ENCODE measurements at places on chromosomes 2 and 18.
A peak's percentile ranks its signal among the peaks of the same experiment; 100 is the strongest.

GRCh38 chr18:1102848-1103247 lies 198.2 kb downstream of the ADCYAP1 start:
- no peak for DNase-seq

DNA sequence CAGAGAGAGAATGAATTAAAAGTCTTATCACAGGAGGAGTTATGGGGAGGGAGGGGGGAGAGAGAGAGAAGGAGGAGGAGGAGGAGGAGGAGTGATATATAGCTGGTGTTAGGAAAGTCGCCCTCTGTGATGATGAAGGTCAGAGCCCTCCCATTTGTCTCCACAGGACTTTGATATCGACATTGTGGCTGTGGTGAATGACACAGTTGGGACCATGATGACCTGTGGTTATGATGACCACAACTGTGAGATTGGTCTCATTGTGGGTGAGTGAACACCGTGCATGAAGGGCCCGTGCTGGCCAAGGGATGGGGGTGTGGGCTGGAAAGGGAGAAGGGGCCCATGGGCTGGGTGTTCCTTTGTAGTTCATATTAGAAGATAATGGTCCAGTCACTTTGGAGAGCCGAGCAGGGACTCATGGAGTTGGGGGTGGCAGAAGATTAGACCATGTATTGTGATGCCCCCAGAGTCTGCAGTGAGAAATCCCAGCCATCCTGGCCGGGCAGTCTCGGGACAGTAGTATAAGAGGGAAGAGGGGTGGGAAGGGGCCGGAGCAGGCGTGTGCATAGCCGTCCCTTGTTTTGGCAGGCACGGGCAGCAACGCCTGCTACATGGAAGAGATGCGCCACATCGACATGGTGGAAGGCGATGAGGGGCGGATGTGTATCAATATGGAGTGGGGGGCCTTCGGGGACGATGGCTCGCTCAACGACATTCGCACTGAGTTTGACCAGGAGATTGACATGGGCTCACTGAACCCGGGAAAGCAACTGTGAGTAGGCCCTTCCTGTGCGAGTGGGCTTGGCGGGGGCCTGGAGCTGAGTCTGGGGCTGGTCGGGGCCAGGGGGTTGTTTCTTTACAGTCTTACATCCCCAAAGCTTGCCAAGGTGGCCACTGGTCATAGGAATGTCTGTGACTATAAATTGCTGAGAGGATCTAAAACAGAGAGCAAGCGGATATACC lies 40.0 kb downstream of the HK2 start:
- no peak for DNase-seq

DNA sequence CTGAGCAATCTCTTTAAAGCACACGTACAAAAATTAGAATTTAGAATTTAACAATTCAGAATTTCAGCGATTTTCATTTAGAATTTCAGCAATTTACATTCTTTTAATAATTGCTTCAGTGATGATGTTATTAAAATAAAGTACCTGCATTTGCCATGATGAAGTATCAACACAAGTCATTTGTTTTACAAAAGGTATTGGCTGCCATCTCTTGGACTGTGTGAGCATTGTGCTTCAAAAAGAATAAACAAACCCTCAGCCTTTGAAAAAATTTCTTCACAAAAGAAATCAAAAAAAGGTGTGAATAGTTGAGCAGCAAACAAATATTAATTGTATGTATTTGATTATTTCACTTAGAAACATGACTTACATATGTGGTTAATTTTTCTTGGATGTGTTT lies 27.1 kb upstream of the ZC3H15 start:
- no peak for DNase-seq

DNA sequence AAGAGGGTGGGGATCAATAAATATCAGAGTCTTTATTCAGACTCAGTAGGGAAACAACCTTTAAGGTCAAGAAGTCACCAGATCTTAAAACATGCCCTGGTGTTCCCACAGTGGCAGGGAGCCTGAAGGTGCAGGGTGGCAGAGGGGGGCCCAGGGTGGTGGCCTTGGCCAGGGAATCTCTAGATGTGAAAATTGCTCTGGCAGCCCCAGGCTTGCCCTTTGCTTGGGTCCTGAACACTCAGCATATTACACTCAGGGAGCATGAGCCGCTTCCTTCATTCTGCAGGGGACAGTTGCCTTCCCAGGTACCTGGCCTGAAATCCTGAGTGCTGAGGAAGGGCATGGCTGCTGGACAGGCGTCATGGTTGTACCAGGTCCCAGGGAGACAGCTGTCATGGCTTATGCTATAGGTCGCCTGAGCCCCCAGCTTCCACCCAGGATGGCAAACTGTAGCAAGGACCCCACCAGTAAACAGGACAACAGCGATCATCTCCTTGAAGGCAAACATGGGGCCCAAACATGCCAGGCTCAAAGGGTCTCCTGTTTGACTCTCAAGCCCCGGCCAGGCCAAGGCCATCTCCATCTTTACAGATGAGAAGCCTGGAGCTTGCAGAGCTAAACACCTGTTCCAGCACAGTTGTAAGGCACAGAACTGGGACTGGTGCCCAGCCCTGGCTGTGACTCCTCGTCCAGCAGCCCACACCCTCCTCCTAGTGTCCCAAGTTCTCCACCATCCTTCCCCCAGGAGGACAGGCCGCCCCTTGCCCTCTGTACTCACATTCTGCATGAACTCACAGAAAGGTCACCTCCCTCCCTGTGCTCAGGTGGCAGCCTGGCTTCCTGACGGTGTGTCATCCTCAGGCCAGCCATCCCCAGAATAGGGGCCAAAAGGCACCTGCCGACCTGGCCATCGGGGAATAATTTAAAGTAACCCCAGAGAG lies 14.6 kb downstream of the ABCG8 start:
- no peak for DNase-seq

DNA sequence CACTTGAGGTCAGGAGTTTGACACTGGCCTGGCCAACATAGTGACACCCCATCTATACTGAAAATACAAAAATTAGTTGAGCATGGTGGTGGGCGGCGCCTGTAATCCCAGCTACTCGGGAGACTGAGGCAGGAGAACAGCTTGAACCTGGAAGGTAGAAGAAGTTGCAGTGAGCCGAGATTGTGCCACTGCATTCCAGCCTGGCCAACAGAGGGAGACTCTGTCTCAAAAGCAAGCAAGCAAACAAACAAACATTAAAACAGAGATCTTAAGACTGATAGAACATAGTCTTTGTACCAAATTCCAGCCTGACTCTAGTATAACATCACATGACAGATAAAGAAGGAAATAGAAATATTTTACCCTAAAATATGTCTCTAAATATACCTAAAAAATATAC lies 168.1 kb downstream of the PTPRM start:
- DNase-seq, result no peak

- DNase-seq, result peak; percentile 55
These were observed at the start of gene ANKRD29 for GRCh38 chr18:23662309-23663263. ANKRD29 (minus strand) TSS chr18:23662911; CDS start chr18:23662730, 181 bp downstream.

DNA sequence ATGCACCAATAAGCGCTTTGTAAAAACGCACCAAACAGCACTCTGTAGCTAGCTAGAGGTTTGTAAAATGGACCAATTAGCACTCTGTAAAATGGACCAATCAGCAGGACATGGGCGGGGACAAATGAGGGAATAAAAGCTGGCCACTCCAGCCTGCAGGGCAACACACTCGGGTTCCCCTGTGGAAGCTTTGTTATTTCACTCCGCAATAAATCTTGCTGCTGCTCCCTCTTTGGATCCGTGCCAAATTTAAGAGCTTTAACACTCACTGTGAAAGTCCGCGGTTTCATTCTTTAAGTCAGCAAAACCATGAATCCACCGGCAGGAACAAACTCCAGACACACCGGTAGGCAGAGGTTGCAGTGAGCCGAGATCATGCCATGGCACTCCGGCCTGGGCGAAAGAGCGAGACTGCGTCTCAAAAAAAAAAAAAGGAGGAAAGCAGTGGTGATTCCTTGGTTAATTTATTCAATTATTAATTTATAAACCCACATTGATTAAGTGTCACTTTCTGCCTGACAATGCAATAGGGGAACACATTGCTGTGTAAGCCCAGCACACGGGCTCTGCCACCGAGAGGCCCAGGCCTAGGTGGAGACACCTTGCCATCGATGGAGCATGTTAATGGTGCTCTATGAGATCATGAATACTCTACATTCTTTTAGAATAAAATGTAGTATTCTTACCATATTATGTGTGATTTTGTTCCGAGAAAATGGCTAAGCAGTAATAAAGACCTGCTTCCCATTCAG lies 687.6 kb upstream of the HS6ST1 start:
- DNase-seq, result no peak

DNA sequence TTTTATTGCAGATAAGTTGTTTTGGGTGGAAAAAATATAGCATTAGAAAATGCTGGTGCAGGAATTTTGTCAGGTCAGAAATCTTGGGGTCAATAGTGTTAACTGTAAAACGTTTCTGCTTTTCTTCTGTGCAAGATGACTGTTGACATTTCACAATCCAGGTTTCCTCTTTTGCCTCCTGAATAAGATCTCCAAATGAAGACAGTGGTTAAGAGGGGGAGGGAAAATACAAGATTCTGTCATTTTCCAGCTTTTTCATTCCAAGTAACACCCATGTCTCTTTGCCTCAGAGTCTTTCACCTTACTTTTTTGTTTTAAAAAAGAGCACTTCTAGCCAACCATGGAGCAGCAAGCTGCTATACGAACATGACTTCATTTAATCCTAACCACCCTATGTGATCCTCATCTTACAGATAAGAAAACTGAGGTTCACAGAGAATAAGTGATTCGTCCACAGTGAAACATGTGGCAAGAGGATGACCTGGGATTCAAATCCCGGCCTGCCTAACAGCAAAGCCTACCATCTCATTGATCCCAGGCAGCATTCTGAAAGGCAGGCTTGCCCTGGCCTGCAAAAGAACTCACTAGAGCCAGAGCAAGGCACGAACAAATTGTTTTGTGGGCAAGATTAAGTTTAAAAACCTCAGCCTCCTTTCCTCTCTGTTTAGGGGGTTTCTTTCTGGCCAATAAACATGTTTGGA lies 3.0 kb downstream of the PLEK start:
- no peak for DNase-seq

- DNase-seq, result no peak
These were observed 214.9 kb downstream of the ALPK2 start for GRCh38 chr18:58413667-58414628.

- no peak for DNase-seq
These were observed 203.3 kb upstream of the FBXO11 start for GRCh38 chr2:48109491-48110204.

DNA sequence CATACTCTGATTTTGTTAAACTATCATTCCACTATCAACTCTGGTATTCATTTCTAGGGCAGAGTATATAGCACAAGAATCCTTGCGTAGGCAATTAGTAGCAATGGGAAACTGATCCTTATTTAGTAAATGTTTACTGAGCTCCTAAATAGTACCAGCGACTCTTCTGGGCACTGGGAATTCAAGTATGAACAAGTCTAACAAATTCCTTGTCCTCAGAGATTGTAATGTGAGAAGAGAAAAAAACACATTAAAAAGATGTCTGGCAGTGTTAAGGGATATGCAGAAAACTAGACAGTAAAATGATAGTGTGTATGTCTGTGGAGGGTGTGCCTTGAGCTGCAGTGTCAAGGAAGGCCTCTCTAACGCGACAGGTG lies 721 bp downstream of the METTL5 start:
- no peak for DNase-seq

- DNase-seq, result no peak
These were observed 121.2 kb upstream of the CXCR4 start for GRCh38 chr2:136239079-136239685.

DNA sequence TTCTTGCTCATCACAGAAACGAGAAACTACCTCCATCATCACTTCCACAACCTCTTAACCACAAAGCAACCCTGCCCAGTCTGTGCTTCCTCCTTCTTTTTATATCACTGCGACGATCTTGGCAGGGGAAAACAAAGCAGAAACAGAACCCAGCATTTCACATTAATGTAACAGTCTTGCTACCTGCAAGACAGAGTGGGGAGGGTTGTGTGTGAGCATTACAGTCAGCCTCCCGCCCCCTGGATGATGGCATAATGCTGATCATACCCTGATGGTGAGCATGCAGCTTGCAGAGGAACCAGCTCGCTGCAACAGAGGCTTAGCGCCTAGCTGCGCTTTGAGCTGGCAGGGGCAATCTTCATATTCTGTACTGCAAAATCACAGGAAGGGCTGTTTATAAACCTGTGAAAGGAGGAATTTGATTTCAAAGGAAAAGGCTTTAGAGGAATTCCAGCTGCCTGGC lies 376.1 kb downstream of the IRS1 start:
- peak; percentile 41 for DNase-seq

GRCh38 chr2:135817951-135818350 lies 19.0 kb downstream of the LCT start:
- DNase-seq, result no peak

DNA sequence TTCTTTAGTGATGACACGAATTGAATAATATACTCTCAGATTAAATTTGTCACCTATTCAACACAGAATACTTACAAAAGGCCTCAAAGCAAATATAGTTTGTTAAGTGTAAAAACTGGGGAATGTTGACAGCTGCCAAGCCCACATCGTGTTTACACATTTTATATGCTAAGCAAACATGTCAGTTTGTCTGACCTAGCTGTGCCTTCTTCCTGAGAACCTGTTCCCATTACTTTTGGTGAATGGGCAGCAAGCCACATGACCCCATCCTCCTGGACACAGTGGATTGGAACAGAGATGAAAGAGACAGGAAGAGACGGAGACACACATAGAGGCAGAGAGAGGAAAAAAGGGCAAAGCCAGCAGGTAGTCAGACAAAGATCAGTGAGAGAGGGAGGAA lies 22.9 kb upstream of the CUL3 start:
- DNase-seq, result no peak

DNA sequence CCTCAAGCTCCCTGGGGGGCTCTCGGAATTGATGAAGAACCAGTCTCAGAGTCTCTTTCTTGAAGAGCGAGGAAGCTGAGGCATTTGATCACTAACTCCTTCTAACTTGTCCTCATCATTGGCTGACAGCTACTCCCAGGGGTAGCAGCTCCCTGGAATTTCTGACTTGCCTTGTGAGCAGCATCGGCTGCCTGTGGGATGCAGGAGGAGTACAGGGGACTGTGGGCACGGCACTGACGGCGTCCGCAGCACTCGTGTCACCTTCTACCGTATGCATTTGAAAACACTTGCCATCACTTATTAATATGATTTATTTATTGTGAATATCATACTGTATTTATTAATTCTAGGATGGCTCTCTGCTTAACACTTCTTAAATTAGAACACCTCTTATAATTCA lies 175.0 kb downstream of the MIB1 start:
- DNase-seq, result no peak

DNA sequence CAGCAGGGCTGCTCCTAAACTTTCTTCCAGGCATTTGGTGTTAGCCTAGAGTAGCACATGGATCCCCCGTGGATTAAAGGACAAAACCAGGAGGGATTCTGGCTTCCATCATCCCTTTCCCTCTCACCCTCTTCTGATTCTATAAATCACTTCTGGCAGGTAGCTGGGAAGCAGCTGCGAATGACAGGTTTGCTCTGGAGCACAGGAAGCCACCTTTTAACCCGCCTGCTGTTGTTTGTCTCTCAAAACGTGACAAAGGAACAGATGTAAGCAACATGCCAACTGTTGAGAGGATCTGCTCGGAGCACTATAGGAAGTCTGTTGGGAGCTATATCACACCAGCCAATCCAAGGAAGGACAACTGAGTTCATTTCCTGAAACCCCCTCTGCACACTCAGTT lies 101.9 kb downstream of the ACTR2 start:
- DNase-seq, result no peak

GRCh38 chr2:15976354-15976753 lies 36.0 kb downstream of the MYCN start:
- DNase-seq, result no peak

Data from activated naive CD8-positive, alpha-beta T cell treated with anti-CD3 and anti-CD28 coated beads, Interleukin-2, amount 50 U/mL, for 24 hours (primary cell).